T follicular helper cell (primary cell): ENCODE measurements at places on chromosomes 7 and 10.

DNA sequence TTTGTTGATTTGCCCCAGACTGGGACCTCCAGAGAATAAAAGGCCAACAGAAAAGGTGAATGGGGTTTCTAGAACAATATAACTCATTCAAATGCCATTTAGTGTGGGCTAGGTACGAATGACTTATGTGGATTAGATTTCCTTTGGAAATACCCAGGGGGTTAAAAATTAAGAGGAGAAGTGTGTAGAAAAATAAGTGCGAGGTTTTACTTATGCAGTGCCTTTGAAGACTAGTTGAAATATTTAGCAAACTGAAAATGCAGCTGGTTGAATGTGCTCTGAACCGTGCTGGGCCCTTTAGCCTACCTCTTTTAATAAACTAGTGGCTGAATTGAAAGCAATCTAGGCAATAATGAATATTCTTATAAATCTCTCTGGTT, 180.6 kb downstream of the LRMDA start:
- no peak for DNase-seq

- no peak for DNase-seq
Measured at GRCh38 chr7:150363872-150364271, 4.8 kb upstream of the REPIN1 start.

DNA sequence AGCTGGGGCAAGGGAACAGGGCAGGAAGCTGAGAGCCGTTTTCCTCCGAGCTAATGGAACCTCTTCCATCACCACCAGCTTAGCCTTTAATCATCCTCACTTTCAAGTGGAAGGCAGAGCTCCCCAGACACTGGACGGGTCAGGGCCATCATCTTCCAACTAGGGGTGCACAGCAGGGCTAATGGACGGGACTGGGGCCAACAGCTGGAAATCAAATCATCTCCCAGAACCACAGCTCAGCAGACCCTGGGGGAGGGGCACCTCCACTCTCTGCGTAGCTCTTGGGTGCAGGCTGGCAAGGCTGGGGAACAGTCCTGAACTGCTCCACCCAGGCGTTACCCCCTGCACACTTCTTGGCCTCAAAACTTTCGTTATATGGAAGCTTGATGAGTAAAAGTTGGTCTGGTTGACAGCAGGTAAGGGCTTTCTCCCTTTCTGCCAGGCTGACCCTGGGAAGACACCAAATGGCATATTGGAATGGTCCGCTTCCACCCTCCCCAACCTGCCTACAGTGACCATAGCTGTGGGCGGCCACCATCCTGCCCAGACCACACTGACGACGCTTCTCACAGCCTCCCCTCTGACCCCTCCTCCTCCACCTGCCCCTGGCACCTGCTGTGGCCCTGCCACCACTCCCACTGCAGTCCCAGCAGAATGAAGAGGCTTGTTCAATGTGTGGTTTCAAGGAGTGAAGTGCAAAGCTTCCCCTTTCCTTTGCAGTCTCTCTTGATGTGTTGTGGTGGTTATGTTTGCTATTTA, 51.7 kb upstream of the RET start:
- DNase-seq: no peak

GRCh38 chr7:80529362-80529761, 17.5 kb upstream of the GNAT3 start:
- no peak for DNase-seq

- no peak for DNase-seq
Measured at GRCh38 chr10:104101902-104102301, 16.2 kb upstream of the COL17A1 start.

GRCh38 chr7:116027786-116028185, 2.8 kb downstream of the TFEC start:
- DNase-seq: no peak

DNA sequence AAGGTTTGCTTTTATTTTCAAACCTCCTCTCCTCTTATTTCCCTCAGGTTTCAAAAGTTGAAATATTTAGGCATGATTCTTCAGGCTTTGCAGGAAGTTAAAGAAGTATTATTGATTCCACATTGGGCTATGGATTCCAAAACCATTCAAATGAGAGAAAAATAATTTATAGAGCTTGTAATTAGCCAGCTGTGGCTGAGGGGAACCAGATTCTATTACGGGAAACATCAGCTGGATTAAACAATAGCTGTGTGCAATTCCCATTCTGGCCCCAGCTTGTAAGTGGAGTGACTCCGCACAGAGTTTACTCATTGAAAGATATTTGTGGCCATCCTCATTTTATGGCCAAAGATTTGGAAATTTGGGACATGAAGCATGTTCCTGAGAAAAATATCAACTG, 77.0 kb upstream of the PHYHIPL start:
- no peak for DNase-seq

DNA sequence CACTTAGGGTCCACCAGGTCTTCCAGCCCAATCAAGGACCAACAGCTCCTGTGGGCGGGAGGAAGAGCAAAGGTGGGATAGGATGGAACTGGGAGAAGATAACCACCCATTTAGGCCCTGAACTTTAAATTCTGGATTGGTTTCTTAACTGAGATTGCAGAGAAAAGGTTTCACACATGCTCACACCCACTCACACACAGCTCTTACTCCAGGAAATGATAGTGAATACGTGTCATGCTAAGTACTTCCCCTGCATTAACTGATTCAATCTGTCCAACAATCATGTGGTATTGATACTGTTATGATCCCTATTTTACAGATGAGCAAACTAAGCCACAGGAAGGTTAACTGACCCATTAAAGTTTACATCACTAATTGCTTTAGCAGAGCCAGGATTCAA, 4.6 kb upstream of the CYP3A4 start:
- no peak for DNase-seq

- DNase-seq: no peak
Measured at GRCh38 chr7:96315125-96315512, 6.8 kb downstream of the SLC25A13 start.

DNA sequence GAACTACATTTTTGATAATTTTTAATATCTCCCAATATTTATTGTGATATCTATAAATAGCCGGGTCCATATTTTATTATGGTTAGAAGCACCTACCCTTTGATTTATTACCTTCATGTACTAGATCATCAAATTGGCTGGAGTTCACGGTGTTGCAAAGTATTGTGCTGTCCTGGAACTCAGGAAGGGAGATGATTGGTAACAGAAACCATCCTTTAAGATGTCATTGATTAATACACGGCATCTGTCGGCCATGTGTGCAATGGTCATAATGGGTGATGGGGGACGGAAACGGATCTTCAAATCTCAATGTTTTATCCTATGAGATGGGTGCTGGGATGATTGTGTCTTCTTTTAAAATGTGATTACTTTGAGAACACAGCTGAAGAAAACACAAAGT, 157.0 kb downstream of the NEBL start:
- DNase-seq: no peak

GRCh38 chr7:22663721-22664120, 63.3 kb upstream of the IL6 start:
- no peak for DNase-seq

DNA sequence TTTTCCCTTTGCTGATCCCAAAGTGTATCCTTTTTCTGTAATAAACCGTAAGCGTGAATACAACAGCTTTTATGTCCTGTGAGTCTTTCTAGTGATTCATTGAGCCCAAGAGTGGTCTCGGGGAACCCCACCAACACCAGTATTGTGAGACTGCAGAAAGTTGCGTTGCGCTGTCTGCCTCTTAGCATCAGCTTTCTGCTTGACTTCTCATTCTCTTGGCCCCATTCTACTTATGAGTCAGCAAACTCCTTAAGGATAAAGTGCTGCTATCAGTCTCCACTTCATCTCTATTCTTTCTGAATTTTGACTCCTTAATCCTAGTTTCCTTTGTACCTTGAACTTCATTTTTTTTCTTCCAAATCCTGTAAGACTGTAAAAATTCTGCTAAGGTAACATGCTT, 184.3 kb upstream of the MBL2 start:
- DNase-seq: no peak

DNA sequence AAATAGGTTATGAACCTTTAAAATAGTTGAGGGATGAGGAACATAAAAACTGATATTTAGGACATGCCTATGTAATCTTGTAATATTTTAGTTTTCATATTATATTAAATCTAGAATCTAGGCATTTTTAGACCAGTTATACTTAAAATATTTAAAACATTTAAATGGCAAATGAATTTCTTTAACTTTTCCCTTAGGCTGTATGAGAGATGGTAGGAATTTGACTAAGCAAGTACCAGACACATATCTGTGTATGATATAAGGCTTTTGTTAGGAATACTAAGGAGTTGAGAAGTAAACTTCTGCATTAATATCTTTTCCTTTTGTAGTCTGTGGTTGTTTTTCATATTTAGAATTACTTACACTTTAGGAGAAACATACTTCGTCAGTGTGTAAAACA, 25.1 kb downstream of the SEPTIN7 start:
- no peak for DNase-seq

DNA sequence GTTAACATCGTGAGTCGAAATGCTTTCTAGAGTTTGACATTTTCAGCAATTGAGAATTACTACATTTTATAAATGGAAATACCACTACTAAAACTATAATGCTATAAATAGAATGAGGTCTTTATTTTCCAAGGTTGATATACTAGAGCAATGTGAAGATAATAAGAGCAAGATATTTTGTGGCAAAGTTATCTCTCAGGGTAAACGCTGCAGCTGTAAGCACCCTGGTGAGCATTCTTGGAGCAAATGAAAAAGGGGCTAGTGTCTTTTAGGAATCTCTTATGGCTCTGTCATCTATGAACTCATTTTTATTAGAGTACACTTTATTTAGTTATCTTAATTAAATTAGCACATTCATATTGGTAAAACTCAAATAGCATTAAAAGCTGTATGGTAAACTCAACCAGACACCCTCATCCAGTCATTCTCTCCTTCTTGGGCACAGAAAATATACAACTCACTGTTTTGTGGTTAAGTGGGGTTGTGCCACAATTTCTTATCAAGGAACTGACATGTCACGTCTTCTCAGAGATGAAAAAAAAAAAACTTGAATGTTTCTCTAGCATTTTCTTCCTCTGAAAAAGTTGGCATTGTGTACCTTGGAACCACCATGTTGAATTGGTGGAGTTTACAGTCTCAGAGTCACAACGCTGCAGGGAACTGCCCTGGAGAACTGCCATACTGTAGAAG, 289.5 kb upstream of the PFKP start:
- no peak for DNase-seq

DNA sequence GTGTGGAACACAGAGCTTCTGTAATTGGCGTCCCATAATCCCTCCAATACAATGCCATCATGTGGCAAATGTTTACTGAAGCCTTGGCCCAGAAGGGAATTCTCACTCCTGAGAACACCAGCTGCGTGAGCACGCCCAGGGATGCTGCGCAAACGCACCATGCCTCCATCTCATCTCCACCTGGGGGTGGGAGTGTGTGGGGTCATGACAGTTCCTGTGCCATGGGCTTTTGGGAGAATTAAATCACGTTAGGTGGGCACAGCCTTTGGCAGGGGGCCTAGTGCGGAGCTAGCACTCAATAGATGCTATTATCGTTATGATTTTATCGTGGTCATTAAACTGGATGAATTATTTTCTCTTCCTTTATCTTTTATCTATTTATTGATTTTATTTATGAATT, 15.8 kb downstream of the WDFY4 start:
- DNase-seq: no peak

DNA sequence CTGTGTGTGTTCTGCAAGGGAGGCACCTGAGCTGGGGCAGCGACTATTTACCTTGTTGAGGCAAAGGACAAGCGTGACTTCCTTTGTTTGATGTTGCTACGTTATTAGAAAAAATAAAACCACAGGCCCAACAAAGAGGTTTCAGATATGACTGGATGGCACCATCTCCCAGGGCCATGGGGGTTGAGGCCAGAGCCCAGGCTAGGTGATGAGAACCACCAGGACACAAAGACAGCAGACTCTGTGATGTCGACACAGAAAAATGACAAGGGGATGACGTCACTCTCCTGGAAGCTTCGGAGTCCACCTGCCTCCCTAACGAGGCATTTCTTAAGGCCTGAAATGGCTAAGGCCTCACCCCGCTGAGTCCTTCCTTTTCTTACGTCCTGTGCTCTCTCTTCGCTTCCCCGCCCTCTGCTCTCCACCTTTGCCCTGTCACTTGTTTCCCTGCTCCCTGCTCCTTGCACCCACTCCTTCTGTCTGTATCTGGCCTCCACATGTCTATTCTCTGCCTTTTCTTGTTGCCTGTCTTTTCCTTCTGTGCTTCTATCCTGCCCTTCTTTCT, 83.0 kb upstream of the ADRB1 start:
- peak; percentile 30 for DNase-seq

- peak; percentile 13 for DNase-seq
Measured at GRCh38 chr7:105806592-105807447, 69.6 kb downstream of the ATXN7L1 start.

GRCh38 chr7:86956567-86956966, 102.9 kb downstream of the ELAPOR2 start:
- DNase-seq: no peak

DNA sequence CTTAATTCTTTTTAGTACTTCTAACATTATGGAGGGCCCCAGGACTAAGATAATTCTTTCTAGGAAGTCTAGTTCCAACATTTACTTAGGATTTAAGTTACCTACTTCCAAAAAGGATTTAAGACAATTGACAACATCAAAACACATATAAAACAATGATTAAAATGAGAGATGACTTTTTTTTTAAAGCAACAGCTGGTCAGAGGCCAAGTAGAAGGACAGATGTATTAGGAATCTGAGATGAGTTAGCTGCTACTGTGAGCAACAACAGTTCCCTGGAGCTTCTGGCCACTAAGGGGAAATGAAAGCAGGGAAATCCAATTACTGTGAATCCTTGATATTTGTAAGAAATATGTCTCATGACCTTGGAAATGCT, 222.3 kb downstream of the PHTF2 start:
- DNase-seq: no peak

DNA sequence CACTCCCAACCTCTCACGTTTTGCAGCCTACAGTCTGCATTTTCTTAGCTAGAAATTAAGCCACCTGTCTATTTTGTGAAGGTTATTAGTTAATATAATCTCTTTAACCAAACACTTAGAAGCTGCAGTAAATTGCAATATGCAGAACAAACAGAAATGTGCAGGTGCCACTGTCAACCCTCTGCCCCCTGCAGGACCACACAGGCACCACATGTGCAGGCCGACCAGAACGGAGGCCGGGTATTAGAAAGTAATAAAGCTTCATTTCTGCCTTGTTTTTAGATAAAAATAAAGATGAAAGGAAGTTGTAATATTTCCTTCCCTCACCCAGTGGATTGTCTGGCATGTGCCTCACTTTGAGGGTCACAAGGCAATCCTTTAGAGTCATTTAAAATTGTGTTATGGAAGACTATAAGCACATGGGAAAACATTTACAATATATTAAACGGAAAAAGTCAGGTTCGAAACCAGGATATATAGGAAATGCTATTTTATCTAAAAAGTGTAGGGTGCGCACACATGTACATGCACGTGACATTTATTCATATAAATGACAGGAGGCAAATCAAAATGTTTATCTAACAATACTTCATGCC, 158.2 kb downstream of the ARHGAP12 start:
- peak; percentile 24 for DNase-seq

DNA sequence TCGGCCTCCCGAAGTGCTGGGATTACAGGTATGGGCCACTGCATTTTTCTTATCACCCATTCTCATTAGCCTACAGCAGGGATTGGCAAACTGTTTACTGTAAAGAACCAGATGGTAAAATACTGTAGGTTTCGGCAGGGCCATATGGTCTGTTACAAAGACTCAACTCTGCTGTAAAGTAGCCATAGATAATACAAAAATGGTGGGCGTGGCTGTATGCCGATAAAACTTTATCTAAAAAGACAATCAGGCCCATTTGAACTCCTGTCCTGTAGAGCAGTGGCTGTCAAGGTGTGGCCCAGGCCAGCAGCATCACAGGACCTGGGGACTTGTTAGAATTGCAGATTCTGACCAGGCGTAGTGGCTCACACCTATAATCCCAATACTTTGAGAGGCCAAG, 134.3 kb downstream of the CUX1 start:
- no peak for DNase-seq

GRCh38 chr7:90951986-90952954, 312.0 kb upstream of the FZD1 start:
- no peak for DNase-seq
